Inflammatory macrophage treated with lipopolysaccharide for 4 hours (primary cell): ENCODE measurements at places on chromosomes 1 and 21.
A peak's percentile ranks its signal among the peaks of the same experiment; 100 is the strongest.

- peak; percentile 16 for DNase-seq
Measured at GRCh38 chr1:46394108-46394871, at the start of gene FAAH. FAAH (plus strand) TSS chr1:46394317; CDS start chr1:46394349, 32 bp downstream.

DNA sequence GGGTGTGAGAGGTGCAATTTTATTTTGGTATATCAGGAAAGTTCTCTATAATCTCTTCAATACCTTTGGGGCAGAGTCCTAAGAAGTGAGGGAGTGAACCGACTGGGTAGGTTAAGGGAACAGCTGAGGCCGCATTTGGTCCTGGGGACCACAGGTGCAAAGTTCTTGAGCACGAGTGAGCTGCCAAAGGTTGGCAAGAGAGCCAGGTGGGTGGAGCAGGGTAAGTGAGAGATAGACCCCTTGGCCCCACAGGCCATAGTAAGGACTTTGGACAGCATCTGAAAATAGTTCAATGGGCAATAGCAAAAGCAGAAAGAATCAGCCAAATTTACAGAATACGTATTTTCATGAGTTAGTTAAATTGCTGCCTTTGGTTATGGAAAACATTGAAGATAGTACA, 11.0 kb upstream of the NID1 start:
- DNase-seq: no peak

- no peak for DNase-seq
Measured at GRCh38 chr1:215667761-215668160, 100.7 kb downstream of the KCTD3 start.

DNA sequence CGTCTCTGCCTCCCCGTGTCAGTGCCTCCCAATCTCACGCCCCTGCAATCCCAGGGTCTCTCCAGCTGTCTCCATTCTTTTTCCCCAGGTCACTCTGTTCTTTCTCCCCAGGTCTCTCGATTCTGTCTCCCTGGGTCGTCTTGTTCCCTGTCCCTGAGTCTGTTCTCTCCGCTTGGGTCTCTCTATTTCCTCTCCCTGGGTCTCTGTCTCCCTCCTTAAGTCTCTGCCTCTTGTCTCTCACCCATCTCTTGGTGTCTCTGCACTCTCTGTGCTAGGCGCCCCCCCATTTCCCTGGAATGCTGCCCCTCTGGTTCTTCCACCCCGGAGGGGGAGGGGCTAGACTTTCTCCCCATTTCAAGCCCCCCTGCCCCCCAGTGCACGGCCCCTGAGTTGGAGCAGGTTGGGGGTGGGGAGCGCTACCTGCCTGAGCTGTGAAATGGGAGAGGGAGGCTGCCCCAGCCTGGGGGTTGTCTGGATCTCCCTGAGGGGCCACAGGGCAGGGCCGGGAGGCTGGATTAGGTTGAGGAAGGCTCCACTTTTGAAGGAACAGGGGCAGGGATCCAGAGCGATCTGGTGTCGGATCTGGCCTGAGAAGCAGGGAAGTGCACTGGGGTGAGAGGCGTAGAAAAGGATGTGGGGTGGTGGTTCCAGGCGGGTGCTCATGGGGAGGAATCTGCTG, 1.4 kb downstream of the PTPRF start:
- DNase-seq: no peak

DNA sequence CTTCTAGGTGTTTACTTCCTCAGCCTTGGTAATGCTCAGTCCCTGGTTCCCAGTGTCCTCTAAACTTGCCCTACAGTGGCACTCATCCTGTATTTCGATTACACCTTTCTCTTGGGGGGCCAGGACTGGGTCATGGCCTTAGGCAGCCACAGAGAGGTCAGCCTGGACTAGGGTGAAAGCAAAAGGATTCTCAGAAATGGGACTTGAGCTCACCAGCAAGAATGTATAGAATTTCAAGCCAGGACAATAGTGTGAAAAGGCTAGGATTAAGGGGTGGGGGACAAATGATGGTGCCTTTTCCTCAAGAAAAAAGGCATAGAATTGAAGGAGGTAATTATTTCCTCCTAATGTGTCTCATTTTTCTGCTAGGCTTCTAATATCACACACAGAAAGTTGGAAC, 166.8 kb upstream of the RUNX1 start:
- DNase-seq: no peak

DNA sequence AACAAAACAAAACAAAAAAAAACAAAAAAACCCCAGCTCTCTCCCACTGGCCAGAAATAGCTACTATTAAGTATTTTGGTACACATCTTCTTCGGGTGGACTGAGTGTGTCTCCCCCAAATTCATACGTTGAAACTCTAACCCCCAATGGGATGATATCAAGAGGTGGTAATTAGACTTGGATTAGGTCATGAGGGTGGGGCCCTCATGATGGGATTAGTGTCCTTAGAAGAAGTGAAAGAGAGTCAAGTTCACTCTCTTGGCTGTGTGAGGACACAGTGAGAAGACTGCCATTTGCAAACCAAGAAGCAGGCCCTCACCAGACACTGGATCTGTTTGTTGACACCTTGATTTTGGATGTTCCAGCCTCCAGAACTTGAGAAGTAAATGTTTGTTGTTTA, 116.9 kb downstream of the NOS1AP start:
- DNase-seq: no peak

- DNase-seq: no peak
Measured at GRCh38 chr21:42799516-42799915, 79.8 kb downstream of the WDR4 start.

DNA sequence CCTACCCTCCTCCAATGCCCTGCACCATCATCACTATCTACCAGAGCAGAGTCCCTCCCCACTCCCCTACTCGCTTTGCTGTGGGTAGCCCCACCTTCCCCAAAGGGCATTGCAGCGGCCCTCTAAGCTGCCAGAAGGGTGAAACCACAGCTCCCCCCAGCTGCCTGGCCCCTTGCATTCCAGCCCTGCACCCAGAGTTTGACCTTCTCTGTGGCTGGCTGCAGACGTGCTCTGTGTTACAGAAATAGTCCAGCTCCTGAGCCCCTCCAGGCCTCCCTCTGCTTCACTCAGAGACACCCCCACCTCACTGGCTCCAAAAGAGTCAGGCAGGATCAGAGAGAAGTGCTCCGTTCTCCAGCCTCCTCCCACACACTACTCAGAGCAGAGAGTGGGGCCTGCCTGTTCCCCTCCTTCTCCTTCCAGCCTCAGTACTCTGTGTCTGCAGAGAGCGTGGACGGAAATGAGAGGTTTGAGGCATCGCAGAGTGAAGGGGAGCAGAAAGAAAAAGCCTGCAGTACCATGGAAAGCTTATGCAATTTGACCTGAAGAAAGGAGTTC, 63.2 kb downstream of the PLEKHA6 start:
- DNase-seq: peak; percentile 18

GRCh38 chr1:202149566-202149965, 5.0 kb upstream of the ARL8A start:
- no peak for DNase-seq

DNA sequence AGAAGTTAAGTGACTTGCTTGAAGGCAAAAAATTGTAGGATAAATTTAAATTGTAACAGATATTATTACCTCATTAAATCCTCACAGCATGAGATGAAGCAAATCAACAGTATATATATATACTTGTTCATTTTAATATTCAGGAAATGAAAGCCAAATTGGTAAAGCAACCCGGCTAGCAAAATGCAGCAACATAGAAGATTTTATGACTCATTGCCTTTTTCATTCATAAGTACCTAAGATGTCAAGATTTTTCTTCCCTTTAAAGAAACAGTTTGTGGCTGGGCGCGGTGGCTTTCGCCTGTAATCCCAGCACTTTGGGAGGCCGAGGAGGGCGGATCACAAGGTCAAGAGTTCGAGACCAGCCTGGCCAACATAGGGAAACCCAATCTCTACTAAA, 190.5 kb upstream of the NRIP1 start:
- peak; percentile 85 for DNase-seq

- DNase-seq: no peak
Measured at GRCh38 chr1:201693890-201694607, 134.9 kb upstream of the IPO9 start.

GRCh38 chr1:85201340-85202091, 700 bp upstream of the SYDE2 start:
- peak; percentile 18 for DNase-seq

DNA sequence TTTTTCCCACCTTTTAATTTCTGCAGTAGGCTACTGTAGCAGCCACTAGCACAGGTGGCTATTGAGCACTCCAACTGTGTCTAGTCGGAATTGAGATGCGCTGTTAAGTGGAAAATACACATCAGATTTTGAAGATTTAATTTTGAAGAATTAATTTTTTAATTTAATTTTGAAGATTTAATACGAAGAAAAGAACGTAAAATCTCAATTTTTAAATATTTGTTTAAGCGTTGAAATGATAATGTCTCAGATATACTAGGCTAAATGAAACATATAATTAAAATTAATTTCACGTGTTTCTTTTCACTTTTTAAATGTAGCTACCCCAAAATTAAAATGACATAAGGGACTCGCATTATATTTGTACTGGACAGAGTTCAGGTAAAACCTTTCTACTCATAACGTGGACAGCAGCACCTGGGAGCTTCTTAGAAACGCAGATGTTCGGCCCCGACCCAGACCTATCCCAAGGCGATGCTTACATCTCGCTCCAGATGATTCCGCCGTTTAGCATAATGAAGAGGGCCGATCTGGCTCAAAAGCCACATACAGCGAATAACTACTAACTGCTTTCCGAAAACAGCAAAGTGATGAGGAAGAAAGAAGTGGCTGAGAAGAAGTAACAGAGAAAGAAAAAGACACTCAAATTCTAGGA, 717 bp downstream of the CRYZL1 start:
- DNase-seq: no peak

DNA sequence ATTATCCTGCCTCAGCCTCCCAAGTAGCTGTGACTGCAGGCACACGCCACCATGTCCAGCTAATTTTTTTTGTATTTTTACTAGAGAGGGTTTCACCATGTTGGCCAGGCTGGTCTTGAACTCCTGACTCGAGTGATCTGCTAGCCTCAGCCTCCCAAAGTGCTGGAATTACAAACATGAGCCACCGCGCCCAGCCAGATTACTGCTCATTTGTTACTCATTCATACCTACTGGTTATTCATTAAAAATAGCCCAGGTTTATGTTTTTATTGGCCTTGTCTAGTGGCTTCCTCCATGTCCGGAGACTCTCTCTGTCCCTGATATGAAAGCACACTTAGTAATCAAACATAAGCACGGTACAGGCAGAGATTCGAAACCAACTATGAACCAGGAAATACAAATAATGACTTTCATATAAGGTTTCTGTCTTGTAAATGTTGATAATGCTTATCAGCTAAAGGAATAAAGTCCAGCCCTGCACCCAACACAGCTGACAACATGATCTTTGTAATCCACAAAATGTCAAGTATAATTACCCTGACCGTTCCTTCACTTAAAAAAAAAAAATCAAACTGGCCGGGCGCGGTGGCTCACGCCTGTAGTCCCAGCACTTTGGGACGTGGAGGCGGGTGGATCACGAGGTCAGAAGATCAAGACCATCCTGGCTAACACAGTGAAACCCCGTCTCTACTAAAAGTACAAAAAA, 50.4 kb upstream of the CXADR start:
- DNase-seq: no peak

GRCh38 chr1:159091607-159092031, 15.1 kb upstream of the AIM2 start:
- peak; percentile 72 for DNase-seq

GRCh38 chr1:48214820-48215219, 7.7 kb upstream of the SLC5A9 start:
- no peak for DNase-seq

- no peak for DNase-seq
Measured at GRCh38 chr1:13996334-13996733, 296.3 kb downstream of the PRDM2 start.

DNA sequence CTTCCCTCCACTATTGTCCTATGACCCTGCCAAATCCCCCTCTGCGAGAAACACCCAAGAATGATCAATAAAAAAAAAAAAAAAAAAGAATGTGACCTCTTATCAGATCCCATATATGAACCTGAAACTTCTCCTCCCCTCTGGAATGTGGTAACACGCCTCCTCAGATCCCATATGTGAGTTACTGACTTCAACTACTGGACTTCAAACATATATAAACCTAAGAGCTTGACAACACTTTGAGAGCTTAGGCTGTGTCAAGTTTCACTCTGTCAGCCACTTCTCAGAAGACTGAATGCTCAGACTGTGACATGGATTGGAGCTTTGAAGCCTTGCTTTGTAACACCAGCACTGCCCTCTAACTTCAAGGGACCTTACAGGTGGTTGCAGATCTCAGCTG, 148.4 kb downstream of the COP1 start:
- no peak for DNase-seq

GRCh38 chr1:197486946-197487345, 218.9 kb downstream of the CRB1 start:
- DNase-seq: no peak

DNA sequence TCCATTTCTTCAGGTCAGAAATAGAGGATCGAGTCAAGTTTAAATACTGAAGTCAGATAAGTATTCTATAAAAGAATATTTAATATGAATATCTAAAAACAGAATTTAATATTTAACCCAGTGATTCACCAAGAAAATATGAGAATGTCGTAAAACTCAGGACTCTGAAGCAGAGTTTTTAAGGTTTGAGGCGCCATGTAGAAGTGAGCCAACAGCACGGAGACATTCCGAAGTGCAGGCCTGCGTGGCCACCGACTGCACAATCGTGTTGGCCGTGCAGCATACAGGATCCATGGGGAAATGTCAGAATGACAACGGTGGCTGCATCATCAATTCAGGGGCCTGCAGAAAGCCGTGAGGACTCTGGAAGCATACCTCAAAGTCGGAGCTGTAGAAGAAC, 23.4 kb downstream of the MRAP start:
- DNase-seq: no peak

DNA sequence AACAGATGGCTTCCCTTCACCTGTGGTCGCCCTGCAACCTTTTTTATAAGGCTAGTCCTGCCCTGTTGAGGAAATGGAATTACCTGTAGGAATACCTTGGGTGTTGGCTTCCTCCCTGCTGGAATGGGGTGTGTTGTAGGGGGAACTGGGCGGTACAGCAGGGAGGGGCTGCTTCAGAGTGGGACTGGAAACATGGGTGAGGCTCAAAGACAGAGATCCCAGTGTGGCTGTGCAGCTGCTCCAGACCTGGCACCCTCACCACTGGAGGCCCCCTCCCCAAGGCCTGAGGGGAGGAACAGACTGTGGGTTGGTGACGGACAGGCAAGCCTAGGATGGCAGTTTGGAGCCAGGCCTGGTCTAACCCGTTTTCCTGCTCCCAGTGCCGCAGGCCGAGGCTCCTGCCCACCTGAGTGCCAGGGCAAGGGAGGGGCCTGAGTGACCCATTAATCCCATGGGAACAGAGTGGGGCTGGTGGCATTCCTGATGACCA, 4.5 kb downstream of the EFNA3 start:
- no peak for DNase-seq

DNA sequence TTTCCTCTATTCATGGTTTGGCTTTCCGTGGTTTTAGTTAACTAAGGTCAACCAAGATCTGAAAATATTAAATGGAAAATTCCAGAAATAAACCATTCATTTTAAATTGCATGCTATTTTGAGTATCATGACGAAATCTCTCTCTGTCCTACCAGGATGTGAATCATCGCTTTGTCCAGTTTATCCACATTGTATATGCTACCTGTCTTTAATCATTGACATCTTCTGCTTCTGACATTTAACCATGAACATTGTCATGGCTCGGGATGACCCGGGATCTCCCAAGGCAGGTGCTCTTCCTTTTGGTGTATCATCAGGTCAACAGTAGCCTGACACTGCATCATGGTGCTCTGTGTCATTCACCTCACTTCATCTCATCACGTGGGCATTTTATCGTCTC, 125.5 kb upstream of the HNRNPU start:
- DNase-seq: no peak

- no peak for DNase-seq
Measured at GRCh38 chr1:36321119-36321951, 2.1 kb downstream of the EVA1B start.

- DNase-seq: peak; percentile 56
Measured at GRCh38 chr1:27635396-27636142, 584 bp upstream of the FGR start.
